ENCODE measurements at places on chromosomes 1 and 21. TPM values are rescaled to one million over a fixed set of nuclear protein-coding genes. Genes with fewer than 3 reads are reported as not detected.

CLCNKB gene
- total RNA-seq, result not detected

- no peaks in the 10 kb centered on the region for H3K4me1 ChIP-seq
- H3K27me3 ChIP-seq, result no peaks in the 10 kb centered on the region
These were observed 200.0 kb downstream of the KCNK2 start for GRCh38 chr1:215282557-215282956.

TSPEAR gene
- not detected for total RNA-seq

RGS7 gene
- not detected for total RNA-seq

DNA sequence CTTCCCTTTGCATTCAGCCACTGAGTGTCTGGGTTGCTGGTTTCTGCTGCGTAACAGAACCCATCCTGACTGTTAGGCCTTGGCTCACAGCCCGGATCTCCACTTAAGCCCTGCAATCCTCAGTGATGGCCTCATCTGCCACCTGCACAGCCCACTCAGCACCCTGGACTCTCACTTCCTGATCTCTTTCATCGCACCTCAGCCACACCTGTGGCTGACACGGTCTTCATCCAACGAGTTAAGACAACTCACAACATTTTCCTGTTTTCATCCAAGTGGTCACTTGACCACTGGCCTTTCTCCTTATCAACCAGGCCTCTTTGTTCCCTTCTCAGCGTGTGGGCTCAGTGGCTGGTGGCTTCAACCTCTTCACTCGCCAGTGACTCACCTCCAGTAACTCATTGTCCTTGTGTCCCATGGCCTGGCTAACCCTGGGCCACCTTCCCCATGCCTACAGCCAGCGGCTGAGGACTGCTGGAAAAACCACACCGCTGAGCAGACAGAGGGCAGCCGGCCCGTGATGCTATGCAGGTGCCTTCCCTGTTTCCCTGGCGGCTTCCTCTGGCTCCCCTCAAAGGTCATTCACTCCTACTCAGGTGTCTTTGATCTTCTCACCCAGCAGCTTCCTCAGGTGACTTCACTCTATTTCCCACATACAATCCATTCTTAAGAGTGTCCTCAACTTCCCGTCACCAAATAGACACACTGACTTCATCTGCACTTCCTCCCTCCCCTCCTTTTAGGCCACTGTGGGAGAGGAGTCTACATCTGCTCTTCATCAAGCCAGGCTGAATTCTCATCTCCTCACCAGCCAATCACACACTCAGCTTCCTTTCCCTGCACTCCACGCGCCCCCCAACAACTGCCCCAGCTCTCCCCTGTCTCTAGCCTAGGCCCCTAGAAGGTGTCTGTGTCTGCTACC is 19.9 kb upstream of the EDN2 start:
- no peak overlapping the region for H3K4me3 ChIP-seq
- H3K36me3 ChIP-seq, result no peaks in the 10 kb centered on the region
- no peaks in the 10 kb centered on the region for H3K27me3 ChIP-seq
- H3K4me1 ChIP-seq, result no peaks in the 10 kb centered on the region
- H3K27ac ChIP-seq, result no peak overlapping the region

DNA sequence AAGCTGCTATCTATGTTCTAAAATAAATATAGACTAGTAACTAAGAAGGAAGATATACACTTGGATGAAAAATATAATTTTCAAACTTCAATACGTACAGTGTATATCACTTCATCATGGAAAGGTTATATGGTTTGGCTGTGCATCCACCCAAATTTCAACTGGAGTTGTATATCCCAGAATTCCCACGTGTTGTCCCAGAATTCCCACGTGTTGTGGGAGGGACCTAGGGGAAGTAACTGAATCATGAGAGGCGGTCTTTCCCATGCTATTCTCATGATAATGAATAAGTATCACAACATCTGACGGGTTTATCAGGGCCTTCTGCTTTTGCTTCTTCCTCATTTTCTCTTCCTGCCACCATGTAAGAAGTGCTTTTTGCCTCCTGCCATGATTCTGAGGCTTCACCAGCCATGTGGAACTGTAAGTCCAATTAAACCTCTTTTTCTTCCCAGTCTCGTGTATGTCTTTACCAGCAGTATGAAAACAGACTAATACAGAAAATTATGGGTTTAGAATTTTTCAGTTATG is 10.7 kb downstream of the NEGR1 start:
- H3K4me1 ChIP-seq, result no peaks in the 10 kb centered on the region
- no peak for DNase-seq
- H3K4me3 ChIP-seq, result no peak overlapping the region
- no peaks in the 10 kb centered on the region for H3K27me3 ChIP-seq

FTCD gene
- total RNA-seq, result not detected

DNA sequence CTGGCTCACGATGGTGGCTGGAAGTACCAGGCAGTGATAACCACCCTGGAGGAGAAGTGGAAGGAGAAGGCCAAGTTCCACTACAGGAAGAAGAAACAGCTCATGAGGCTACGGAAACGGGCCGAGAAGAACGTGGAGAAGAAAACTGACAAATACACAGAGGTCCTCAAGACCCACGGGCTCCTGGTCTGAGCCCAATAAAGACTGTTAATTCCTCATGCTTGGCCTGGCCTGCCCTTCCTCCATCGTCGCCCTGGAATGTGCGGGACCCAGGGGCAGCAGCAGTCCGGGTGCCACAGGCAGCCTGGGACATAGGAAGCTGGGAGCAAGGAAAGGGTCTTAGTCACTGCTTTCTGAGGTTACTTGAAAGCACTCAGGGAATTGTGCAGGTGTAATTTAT is 10.8 kb downstream of the IL24 start:
- no peaks in the 10 kb centered on the region for H3K27me3 ChIP-seq
- no peak overlapping the region for H3K27ac ChIP-seq
- peaks cover 90% of the 10 kb centered on the region for H3K36me3 ChIP-seq
- H3K4me1 ChIP-seq, result peaks cover 43% of the 10 kb centered on the region
- DNase-seq, result no peak

DNA sequence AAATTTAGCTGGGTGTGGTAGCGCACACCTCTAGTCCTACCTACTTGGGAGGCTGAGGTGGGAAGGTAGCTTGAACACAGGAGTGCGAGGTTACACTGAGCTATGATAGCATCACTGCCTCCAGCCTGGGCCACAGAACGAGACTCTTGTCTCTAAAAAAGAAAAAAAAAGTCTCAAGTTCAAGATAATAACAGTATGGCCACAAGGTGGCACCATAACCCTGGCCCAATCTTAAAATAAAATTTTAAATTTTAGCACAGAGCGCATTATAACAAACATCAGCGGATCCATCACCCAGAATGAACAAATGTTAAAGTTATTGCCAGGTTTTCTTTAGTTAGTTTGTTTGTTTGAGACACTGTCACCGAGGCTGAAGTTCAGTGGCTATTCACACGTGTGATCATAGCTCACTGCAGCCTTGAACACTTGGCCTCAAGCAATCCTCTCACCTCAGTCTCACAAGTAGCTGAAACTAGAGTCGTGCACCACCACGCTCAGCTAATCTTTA is 2.9 kb upstream of the HTR6 start:
- H3K27ac ChIP-seq, result no peak overlapping the region
- peaks cover 18% of the 10 kb centered on the region for H3K4me1 ChIP-seq
- H3K36me3 ChIP-seq, result no peaks in the 10 kb centered on the region
- no peak overlapping the region for H3K4me3 ChIP-seq

GRCh38 chr1:206679738-206680211 is 4.9 kb upstream of the MAPKAPK2 start:
- H3K36me3 ChIP-seq, result no peaks in the 10 kb centered on the region
- H3K27ac ChIP-seq, result no peak overlapping the region
- peaks cover 24% of the 10 kb centered on the region for H3K4me1 ChIP-seq
- no peak for DNase-seq

GRCh38 chr21:25925936-25926335 is 191.2 kb downstream of the GABPA start:
- H3K27ac ChIP-seq, result no peak overlapping the region
- H3K4me1 ChIP-seq, result no peaks in the 10 kb centered on the region
- no peak for DNase-seq
- no peak overlapping the region for H3K4me3 ChIP-seq
- no peaks in the 10 kb centered on the region for H3K27me3 ChIP-seq
- H3K36me3 ChIP-seq, result no peaks in the 10 kb centered on the region

- no peaks in the 10 kb centered on the region for H3K27me3 ChIP-seq
- no peak overlapping the region for H3K27ac ChIP-seq
- no peak for DNase-seq
- H3K36me3 ChIP-seq, result peaks cover 28% of the 10 kb centered on the region
- no peaks in the 10 kb centered on the region for H3K4me1 ChIP-seq
These were observed 56.2 kb downstream of the SLC37A1 start for GRCh38 chr21:42569732-42570301.

- no peak overlapping the region for H3K4me3 ChIP-seq
- DNase-seq, result no peak
- H3K27ac ChIP-seq, result no peak overlapping the region
These were observed 245.9 kb upstream of the PLD5 start for GRCh38 chr1:242770366-242770765.

- no peaks in the 10 kb centered on the region for H3K4me1 ChIP-seq
- no peak overlapping the region for H3K4me3 ChIP-seq
- no peaks in the 10 kb centered on the region for H3K27me3 ChIP-seq
- no peak for DNase-seq
- no peak overlapping the region for H3K27ac ChIP-seq
These were observed 178.0 kb downstream of the SDCCAG8 start for GRCh38 chr1:243433737-243434370.

CFAP141 gene
- total RNA-seq, result not detected

BEND5 gene
- 1.2 TPM for total RNA-seq

GRCh38 chr1:31705080-31705866 is 1.5 kb upstream of the COL16A1 start:
- DNase-seq, result peak; percentile 76
- H3K27ac ChIP-seq, result no peak overlapping the region
- no peak overlapping the region for H3K4me3 ChIP-seq
- peaks cover 56% of the 10 kb centered on the region for H3K4me1 ChIP-seq
- no peaks in the 10 kb centered on the region for H3K36me3 ChIP-seq

LRRC8D gene
- 17.1 TPM for total RNA-seq

- no peak overlapping the region for H3K4me3 ChIP-seq
- DNase-seq, result no peak
- no peaks in the 10 kb centered on the region for H3K36me3 ChIP-seq
These were observed 17.5 kb downstream of the COL9A2 start for GRCh38 chr1:40299366-40300248.

- no peaks in the 10 kb centered on the region for H3K4me1 ChIP-seq
- H3K27ac ChIP-seq, result no peak overlapping the region
- H3K27me3 ChIP-seq, result no peaks in the 10 kb centered on the region
- H3K4me3 ChIP-seq, result no peak overlapping the region
These were observed 152.1 kb upstream of the FMN2 start for GRCh38 chr1:239939602-239940001.
